Foreskin keratinocyte (primary cell): ENCODE measurements at places on chromosomes 16 and 17. TPM values are rescaled to one million over a fixed set of nuclear protein-coding genes. Genes with fewer than 3 reads are reported as not detected.
A peak's percentile ranks its signal among the peaks of the same experiment; 100 is the strongest.

DNA sequence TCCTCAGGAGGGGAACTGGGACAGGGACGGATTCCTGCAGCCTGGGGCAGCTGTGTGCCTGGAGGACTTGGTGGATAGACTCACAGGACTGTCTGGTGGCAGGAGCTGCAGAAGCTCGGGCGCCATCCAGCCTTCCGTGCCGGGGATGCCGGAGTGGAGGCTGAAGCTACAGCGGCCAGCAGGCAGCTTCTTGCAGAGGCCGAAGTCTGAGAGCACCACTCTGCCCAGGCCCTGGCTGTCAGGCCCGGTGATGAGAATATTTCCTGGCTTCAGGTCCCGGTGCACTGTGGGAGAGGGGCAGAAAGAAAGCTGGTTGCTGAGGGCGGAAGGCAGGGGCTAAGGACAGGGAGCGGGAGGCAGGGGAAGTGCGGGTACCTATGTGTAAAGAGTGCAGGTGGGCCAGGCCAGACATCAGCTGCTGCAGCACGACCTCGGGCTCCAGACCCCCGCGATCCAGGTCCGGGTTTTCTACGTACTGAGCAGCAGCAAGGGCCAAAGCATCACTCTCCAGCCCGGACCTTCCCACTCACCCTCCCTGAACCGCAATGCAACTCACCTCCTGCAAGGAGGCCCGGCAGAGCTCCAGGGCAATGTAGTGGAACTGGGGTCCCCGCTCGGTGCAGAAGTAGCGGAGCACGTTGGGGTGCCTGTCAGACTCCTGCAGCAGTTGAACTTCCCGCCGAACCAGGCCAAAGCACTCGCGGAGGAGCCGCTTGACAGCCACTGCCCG lies 16.1 kb downstream of the PLK1 start:
- no peak for DNase-seq

GRCh38 chr16:64957246-64957645 lies 164.6 kb downstream of the CDH11 start:
- no peak for DNase-seq

DNA sequence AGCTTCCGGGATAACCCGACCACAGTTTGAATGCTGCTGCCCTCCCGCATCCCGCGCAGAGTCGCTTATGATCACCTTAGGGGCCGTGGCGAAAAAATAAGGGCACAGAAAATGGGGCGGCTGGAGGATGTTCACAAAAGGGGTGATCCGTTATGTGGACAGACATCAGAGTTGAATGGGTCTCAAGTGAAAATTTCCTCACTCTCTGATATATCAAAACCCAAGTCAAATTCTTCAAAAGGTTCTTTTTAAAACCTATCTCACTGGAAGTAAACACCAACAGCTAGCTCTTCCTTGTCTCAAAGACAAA lies 400 bp upstream of the CEP112 start:
- no peak for DNase-seq

- DNase-seq, result peak; percentile 98
These were observed 11.6 kb upstream of the MARCHF10 start for GRCh38 chr17:62819511-62820221.

DNA sequence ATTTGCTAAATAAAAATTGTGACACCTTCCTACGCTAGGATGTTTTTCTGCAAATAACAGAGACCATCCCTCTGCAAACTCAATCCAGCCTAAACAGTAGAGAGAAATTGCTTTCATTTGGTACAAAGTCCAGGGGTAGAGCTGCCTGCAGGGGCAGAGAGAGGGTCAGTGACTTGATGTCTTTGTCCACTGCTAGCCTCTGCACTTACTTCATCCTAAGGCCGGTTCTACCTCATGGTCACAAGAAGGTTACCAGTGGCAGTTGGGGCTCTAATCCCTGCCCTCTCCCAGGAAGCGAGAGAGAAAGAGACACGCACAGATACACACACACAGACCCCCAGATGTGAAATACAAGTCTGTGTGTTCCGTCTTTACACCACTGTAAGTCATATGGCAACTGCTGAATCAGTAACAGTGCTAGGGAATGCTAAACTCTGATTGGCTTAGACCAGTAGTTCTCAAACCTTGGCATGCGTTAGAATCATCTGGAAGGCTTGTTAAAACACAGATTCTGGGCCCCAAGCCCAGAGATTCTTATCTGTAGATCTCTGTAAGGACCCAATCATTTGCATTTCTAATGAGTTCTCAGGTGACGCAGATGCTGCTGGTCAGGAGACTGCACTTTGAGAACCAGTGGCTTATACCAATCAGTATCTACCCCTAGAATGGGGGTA lies 13.1 kb upstream of the LPCAT2 start:
- DNase-seq, result peak; percentile 87

- no peak for DNase-seq
These were observed 114.5 kb upstream of the C17orf78 start for GRCh38 chr17:37261286-37261685.

GRCh38 chr17:40533896-40534295 lies 31.4 kb downstream of the CCR7 start:
- no peak for DNase-seq

ITGAX gene
- not detected in 2 replicates for total RNA-seq

GRCh38 chr16:85288869-85289660 lies 176.8 kb upstream of the CIBAR2 start:
- no peak for DNase-seq

GRCh38 chr16:61261315-61261714 lies 774.9 kb downstream of the CDH8 start:
- no peak for DNase-seq

OR1A2 gene
- total RNA-seq, result not detected in 2 replicates

CCDC137 gene
- total RNA-seq, result 33.9 and 40.1 TPM in 2 replicates

GRCh38 chr17:8934346-8934745 lies 31.2 kb downstream of the PIK3R5 start:
- DNase-seq, result no peak

GRCh38 chr16:24978370-24978914 lies 36.7 kb downstream of the ARHGAP17 start:
- no peak for DNase-seq

NHERF2 gene
- total RNA-seq, result 12.8 and 14.7 TPM in 2 replicates

PDE6G gene
- total RNA-seq, result not detected in 2 replicates

DNA sequence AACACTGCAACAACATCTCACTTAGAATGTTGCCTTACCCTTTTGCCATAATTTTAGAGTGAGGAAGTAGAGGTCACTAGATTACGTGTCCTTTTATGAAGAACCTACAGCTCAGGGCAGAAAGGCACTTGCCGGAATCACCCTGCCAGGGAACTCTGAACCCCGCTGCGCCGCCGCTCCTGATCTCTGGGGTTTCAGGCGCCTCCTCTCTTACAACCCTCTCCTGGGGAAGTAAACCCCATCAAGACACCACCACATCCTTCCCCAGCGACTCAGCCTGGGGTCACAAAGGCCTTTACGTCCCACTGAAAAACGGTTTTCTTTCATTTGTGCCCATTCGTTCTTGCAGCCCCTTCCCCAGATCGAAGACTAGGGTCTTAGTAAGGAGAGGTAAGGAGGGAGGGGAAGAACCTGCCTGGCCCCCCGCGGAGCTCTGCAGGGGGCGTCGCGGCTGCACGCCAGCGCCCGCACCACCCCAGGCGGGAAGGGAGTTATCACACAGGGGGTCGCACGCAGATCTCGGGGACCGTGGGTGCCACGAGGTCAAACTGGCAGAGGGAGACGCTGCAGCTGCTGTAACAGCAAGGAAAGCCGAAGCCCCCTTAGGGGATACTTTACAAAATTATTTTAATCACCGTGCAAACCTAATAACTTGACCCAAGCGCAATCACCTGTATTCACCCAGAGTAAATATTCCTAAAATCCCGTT lies 1.0 kb upstream of the HLF start:
- DNase-seq, result no peak

GRCh38 chr16:88527186-88527936 lies 42.8 kb upstream of the ZC3H18 start:
- no peak for DNase-seq

DNA sequence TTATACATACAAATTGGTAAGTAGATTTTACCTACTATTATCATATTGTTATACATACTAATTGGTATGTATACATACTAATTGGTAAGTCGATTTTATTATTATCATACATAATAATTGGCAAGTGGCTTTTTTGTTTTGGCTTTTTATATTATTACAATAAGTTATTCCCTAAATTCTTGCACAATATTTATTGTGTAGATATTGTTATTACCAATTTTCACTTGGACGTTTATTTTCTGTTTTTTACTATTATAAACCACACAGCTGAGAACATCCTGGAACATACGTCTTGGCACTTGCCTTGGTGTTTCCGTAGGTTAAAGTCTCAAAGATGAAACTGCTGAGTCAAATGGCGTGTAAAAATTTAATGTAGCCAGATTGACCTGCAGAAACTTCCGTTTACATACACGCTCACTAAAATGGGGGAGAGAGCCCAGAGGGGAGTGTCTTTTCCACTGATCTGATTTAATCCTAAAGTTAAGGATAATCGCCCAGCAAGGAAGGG lies 18.9 kb downstream of the GNGT2 start:
- no peak for DNase-seq

GRCh38 chr17:81334987-81335772 lies 40.1 kb upstream of the SLC38A10 start:
- no peak for DNase-seq

TMEM204 gene
- 4.1 and 10.7 TPM in 2 replicates for total RNA-seq

GRCh38 chr17:60959011-60959410 lies 281.4 kb downstream of the BCAS3 start:
- no peak for DNase-seq

RPGRIP1L gene
- total RNA-seq, result 9.7 and 9.8 TPM in 2 replicates

GRCh38 chr16:88843256-88843655 lies 13.5 kb downstream of the GALNS start:
- DNase-seq, result no peak

DNA sequence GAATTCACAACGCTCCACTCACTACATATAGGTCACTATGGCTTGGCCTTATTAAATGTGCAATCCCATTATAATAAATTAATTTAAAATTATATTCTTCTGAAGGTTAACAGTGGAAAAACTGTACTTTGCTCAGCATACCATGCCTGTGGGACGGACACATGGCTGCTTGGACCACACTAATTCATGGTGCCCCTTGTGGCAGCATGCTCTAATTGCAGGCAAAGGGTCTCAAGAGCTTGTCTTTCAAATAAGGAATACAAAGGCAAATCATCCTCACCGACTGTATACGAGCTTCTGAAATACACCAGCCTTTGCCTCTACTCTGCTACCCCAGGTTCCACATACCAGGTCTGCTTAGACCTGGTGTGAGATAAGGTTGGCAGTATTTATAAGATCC lies 11.7 kb downstream of the SMPD3 start:
- no peak for DNase-seq

DNA sequence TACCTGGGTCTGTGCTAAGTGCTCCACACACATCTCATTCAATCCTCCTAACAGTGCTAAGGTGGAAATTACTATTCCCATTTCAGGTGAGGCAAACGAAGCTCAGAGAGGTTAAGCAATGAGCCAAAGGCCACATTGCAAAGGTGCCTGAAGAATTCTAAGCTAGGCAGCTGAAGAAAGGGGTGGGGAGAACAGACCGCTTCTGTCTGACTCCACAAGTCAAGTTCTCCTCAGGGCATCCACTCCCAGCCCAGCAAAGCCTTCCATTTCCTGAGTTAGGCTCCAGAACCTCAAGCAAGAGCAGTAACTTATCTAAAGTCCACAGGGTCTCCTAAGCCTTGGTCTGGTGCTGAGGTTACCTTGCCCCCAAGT lies 27.0 kb upstream of the MRPS23 start:
- DNase-seq, result peak; percentile 66

CA5A gene
- total RNA-seq, result not detected in 2 replicates

DNA sequence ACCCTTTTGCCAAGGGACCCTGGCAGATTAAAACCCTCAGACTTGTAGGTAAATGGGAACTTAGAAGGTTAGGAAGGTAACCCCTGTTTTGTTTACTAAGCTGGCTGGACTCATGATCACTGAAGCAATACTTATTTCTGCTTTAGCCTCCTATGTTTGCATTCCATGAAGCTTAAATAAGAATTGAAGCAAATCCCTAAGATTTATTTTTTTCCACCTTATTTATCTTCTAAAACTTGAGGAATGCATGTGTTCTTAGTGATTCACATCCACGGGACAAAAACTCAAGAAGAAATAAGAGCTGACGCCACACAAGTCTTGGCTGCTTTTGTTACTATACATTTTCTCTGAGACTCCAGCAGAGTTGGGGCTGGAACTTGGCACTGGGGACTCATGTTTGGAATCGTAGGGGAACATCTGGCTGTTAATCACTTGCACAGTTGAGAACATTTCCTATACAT lies 35.5 kb downstream of the CLUAP1 start:
- DNase-seq, result no peak

CA4 gene
- total RNA-seq, result not detected in 2 replicates

- no peak for DNase-seq
These were observed 11.2 kb downstream of the TFAP4 start for GRCh38 chr16:4261557-4262172.

- no peak for DNase-seq
These were observed 602.0 kb upstream of the C16orf82 start for GRCh38 chr16:26464576-26465266.

DNA sequence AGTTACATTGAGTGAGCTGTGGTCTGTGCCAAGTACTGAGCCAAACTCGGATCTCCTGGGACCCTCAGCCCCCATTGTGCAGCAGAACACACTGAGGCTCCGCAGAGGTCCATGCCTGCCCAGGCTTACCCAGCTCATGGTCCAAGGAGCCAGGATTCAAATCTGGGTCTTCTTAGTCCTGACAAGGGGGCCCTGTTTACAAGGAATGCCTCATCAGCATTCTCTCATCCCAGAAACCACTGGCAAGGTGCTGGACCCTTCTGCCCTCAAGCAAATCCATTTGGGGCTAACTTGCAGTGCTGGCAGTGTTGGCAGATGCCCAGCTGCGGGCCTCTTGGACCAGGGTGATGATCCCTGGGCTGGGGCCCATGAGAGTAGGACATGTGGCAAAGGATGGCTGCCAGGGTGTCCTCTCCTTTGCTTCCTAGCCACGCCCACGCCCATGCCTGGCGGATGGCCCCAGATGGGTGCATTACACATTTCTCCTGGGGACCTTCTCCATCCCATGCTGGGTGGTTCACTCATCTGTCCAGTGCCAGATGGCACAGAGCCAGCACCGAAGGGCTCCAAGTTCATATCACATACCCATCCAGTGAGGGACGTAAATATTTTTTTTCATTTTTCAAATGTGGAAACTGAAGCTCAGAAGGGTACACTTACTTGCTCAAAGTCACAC lies 117.7 kb downstream of the CMIP start:
- no peak for DNase-seq

FOXL1 gene
- 0.46 and 0.51 TPM in 2 replicates for total RNA-seq

KIF2B gene
- total RNA-seq, result not detected in 2 replicates

KRTAP1-1 gene
- total RNA-seq, result not detected in 2 replicates

DNA sequence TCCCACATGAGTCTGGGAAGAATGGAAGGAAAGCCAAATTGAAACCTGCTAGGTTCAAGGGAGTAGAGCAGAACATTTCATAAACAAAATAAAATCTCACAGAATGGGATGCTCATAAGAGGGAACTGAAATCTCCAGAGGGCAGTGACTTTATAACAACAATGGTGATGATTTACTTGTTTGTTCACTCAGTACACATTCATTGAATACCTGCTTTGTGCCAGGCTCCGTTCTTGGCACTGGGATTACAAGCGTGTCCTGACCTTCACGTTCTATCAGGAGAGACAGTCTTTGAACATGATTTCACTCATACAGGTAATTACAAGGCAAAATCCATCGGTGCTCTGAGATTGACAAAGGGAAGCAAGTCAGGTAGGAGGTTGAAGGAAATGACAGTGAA lies 356.3 kb downstream of the HAPSTR1 start:
- no peak for DNase-seq
